ENCODE measurements at places on chromosomes 7 and 10. TPM values are rescaled to one million over a fixed set of nuclear protein-coding genes. Genes with fewer than 3 reads are reported as not detected.

DNA sequence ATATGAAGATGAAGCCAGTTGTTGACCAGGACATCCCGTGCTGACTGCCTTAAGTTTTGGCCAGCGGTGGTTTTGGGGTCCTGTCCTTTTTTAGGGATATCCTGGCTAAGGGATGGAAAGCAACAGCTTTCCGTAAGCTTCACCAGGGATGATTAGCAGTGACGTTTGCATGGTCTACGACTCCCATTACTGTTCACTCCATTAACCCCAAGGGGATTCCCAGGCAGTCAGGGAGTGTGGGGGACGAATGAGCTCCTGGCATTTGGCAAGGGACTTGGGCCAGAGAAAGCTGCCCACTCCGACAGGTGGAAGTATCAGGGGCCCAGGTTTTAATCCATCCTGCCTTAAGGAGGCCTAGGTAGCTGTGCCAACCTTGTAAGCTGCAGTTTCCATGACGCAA is 66.8 kb downstream of the ITGB1 start:
- no peak for DNase-seq
- H3K4me3 ChIP-seq = no peak overlapping the region
- H3K36me3 ChIP-seq = peaks cover 7% of the 10 kb centered on the region

- no peaks in the 10 kb centered on the region for H3K36me3 ChIP-seq
- no peaks in the 10 kb centered on the region for H3K27me3 ChIP-seq
- no peaks in the 10 kb centered on the region for H3K4me1 ChIP-seq
- no peak for DNase-seq
- no peak overlapping the region for H3K4me3 ChIP-seq
- no peak overlapping the region for H3K27ac ChIP-seq
These were observed 107.6 kb downstream of the DIP2C start for GRCh38 chr10:581776-582330.

- peak overlapping the region; percentile 28 for H3K27ac ChIP-seq
- no peaks in the 10 kb centered on the region for H3K27me3 ChIP-seq
- DNase-seq = peak; percentile 53
- no peaks in the 10 kb centered on the region for H3K36me3 ChIP-seq
- H3K4me1 ChIP-seq = peaks cover 3% of the 10 kb centered on the region
These were observed 15.8 kb downstream of the DNMBP start for GRCh38 chr10:99993701-99994689.

DNA sequence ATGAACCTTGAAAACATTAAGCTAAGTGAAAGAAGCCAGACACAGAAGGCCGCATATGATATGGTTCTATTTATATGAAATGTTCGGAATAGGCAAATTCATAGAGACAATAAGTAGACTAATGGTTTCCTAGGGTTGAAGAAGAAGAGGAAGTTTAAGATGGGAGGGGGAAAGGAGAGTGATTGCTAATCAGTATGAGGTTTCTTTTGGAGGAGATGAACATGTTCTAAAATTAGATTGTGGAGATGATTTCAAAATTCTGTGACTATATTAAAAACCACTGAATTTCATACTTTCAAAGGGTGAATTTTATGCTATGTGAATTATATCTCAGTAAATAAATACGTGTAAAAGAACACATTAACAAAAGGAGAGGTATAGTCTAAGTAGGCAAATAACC is 176.4 kb upstream of the HPS1 start:
- no peaks in the 10 kb centered on the region for H3K36me3 ChIP-seq
- DNase-seq = no peak
- H3K27me3 ChIP-seq = no peaks in the 10 kb centered on the region
- H3K4me3 ChIP-seq = no peak overlapping the region
- H3K4me1 ChIP-seq = no peaks in the 10 kb centered on the region
- no peak overlapping the region for H3K27ac ChIP-seq

DNA sequence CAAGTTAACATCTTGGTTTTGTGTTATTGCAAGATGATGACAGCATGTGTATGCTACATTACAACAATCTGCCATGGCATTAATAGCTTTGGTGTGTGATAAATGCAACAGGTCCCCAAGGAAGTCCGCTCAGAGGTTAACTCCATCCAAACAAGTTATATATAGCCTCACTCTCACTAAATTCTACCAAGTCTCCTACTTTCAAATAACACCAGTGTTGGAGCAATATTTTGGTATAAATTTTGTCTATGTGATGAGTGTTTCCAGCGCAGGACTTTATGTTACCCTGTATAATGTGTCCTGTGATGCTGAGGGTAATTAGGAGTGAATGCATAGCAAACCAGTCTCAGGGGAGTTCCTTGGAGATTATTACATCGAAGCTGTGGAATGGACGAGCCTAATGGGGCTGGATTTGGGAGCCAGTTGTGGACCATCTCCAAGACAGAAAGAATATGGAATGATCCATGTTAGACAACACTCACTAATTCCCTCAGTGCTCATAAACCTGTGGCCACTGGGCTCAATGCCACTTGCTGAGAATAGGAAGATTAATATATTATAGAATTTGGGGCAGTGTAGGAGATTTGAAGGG is 127.6 kb upstream of the CXCL12 start:
- no peak overlapping the region for H3K27ac ChIP-seq
- H3K4me1 ChIP-seq = no peaks in the 10 kb centered on the region
- H3K36me3 ChIP-seq = no peaks in the 10 kb centered on the region
- H3K27me3 ChIP-seq = no peaks in the 10 kb centered on the region
- no peak for DNase-seq
- H3K4me3 ChIP-seq = no peak overlapping the region

DNA sequence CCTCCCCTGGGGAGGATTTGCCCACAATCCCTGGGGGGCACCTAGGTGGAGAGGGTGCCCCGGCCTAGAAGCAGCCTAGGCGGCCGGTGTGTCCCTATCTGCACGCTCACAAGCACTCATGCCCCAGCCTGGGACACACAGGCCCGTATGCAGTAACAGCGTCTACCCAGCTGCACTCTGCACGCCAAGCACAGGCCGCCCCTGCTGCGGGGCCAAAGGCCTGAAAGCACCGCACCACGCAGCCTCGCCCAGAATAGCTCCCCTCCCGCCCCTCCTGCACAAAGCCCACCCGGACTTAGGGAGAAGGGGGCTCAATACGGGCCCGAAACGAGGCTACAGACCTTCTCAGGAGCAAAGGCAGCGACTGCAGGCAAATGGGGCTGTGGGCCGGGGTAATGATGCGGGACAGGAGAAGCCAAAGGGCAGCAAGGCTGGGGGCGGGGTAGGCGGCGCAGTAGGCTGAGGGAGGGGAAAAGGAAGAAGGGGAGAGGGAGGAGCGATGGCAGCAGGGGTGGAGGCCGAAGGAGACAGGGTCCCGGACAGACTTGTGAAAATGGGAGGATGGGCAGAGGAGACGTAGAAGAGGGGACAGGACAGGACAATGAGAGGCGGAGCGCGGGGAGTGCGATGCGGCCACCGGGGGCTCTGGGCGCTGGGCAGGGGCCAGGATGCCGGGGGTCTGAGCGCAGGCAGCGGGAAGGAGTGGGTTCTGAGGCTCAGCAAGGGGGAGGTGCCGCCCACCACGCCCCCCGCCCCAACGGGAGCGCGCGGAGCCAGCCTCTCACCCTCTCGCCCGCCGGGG is 544 bp downstream of the GPRIN2 start:
- no peak overlapping the region for H3K4me3 ChIP-seq
- H3K4me1 ChIP-seq = no peaks in the 10 kb centered on the region
- no peak overlapping the region for H3K27ac ChIP-seq
- no peaks in the 10 kb centered on the region for H3K36me3 ChIP-seq
- DNase-seq = no peak

DNA sequence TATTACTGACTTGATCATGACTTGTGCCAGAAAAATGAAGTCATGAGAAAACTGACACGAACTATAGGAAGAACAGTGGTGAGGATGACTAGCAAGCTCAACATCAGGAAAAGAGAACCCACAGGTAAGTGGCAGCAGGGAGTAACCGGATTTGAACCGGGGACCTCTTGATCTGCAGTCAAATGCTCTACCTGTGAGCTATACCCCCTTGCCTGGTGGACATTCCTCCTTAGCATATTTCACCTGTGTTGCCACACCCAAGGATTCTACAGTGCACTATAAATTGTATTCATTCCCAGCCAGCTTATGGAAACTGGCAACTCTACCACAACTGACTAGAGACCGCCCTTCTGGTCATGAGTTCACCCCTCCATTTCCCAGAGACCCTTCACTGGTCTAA is 97.5 kb upstream of the ZNF746 start:
- no peak overlapping the region for H3K4me3 ChIP-seq
- H3K27me3 ChIP-seq = no peaks in the 10 kb centered on the region
- peaks cover 4% of the 10 kb centered on the region for H3K4me1 ChIP-seq
- H3K36me3 ChIP-seq = peaks cover 18% of the 10 kb centered on the region

DNA sequence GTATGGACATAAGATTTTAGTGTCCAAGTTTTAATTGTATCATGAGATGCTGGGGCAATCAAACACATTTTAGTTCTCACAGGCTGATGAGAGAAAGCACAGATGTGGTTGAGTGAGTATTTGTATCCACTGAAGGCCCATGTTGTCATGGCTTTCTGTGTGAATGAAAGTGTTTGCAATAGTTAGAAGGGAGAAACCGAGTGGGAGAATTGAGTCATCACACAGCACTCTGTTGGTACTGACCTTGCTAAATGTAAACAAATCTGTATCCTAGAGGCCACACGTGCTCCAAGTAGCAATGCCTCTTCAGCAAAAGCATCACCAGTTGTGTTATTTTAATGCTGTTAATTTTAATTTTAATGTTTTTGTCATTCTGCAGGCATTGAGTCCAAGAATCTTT is 121.2 kb downstream of the EMX2 start:
- no peak for DNase-seq
- H3K36me3 ChIP-seq = no peaks in the 10 kb centered on the region
- no peaks in the 10 kb centered on the region for H3K4me1 ChIP-seq
- H3K27me3 ChIP-seq = peaks cover 4% of the 10 kb centered on the region
- H3K27ac ChIP-seq = no peak overlapping the region

DNA sequence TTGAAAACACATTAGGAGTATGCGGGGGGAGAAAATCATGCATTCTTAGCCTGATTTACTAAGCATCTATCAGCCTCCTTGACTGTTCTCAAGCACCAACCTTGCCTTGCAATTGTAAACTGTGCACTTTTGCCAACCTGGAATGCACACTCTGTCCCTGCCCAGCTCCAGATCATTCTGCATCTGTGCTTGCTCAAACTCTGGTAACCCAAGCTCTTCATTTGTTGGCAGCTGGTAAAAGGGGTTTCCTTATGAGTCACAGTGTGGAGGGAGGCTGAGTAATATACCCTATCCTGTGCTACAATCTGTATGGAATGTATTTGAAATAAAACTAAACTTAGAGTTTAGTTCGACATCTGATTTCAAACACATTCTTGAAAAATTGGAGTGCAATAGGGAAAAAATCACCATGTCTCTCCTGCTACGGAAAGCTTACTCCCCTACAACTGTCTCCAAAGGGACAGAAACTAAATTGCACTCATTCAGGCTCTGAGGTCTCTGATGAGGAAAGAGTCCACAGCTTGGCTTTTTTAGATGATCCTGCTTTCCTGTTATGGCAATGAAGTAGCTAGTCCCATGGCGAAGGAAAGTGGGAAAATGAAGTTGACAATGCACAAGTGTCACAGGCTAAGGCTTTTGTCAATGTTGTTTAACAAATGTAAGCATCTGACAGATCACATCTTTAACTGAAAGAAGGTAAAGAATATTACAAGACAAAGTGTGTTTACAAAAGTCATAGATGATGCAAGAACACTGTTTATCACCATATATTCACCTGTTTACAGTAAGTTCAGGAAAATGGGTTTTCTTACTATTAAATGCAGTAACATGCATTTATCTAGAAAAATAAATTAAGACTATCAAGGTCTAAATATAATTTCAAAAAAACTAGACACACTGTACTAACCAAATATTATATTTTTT is 61.9 kb downstream of the TES start:
- no peak for DNase-seq
- no peaks in the 10 kb centered on the region for H3K36me3 ChIP-seq
- no peak overlapping the region for H3K4me3 ChIP-seq
- H3K27ac ChIP-seq = no peak overlapping the region
- H3K4me1 ChIP-seq = no peaks in the 10 kb centered on the region

- no peaks in the 10 kb centered on the region for H3K27me3 ChIP-seq
- no peak for DNase-seq
- peaks cover 33% of the 10 kb centered on the region for H3K36me3 ChIP-seq
- H3K4me3 ChIP-seq = no peak overlapping the region
These were observed 17.5 kb downstream of the AHR start for GRCh38 chr7:17315974-17316373.

DNA sequence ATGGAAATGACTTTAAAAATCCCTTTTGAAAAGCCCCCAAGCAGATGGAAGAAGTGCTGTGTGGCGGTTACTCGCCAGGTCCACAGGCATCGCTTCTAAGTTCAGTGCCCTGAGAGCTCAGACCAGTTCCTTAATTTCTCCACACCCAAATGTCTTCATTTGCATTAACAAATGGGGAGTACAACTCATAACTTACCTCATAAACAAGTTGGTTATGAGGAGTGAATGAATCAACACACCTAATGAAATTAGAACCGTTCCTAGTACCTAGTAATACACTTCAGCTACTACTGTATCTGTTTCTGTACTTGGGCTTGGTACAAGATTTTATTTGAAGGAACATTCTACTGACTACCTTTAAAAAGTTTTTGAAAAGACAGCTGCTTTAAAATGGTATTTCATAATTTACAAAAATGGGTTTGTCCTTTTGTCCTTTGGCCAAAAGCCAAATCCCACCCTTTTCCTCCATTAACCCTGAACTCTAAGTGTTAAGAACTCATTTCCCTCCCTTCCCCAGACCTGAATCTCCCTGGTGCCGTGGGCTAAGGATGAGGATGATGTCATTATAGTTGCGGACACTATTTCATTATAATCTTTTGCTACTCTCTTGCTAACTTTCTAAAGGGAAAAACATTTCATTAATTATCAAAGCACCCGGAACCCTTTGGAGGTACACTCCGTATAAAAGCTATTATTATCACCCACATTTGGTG is 221.5 kb upstream of the CELF2 start:
- no peak overlapping the region for H3K27ac ChIP-seq
- no peak for DNase-seq
- no peak overlapping the region for H3K4me3 ChIP-seq
- H3K27me3 ChIP-seq = peaks cover 6% of the 10 kb centered on the region

Gene PNLIPRP2
- not detected for total RNA-seq

- no peaks in the 10 kb centered on the region for H3K4me1 ChIP-seq
- H3K27me3 ChIP-seq = peaks cover 2% of the 10 kb centered on the region
- H3K27ac ChIP-seq = no peak overlapping the region
- H3K36me3 ChIP-seq = no peaks in the 10 kb centered on the region
These were observed 224.7 kb downstream of the HECW1 start for GRCh38 chr7:43337191-43337590.

DNA sequence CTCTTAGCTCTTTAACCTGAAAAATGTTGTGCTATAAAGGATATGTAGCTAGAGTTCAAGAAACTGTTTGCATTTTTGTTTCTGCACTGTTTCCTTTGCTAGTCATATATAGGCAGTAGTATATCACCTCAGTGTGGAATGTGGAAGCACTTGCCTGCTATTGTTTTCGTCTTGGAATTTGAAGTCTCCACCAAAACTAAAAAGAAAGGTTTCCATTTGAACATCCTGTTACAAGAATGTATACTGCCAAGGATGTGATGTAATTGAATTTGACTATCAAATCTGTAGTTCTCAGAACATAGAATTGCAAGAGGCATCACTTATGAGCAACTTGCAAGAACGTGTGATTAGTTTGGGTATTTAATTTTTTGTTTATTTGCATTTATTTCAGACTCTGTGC is 51.1 kb upstream of the MEOX2 start:
- no peaks in the 10 kb centered on the region for H3K27me3 ChIP-seq
- H3K27ac ChIP-seq = no peak overlapping the region
- H3K4me3 ChIP-seq = no peak overlapping the region
- no peaks in the 10 kb centered on the region for H3K36me3 ChIP-seq
- no peaks in the 10 kb centered on the region for H3K4me1 ChIP-seq

Gene CALCR
- not detected for total RNA-seq

Gene UNC5B
- total RNA-seq = 0.07 TPM

Gene NPFFR1
- total RNA-seq = not detected

GRCh38 chr7:46393142-46393541 is 472.1 kb upstream of the IGFBP3 start:
- H3K36me3 ChIP-seq = no peaks in the 10 kb centered on the region
- H3K4me3 ChIP-seq = no peak overlapping the region
- no peaks in the 10 kb centered on the region for H3K4me1 ChIP-seq
- DNase-seq = no peak
- no peak overlapping the region for H3K27ac ChIP-seq
